ENCODE measurements at places on chromosomes 2 and 18.

GRCh38 chr2:228648541-228648940 is 467.1 kb upstream of the SPHKAP start:
- DNase-seq: no peak

DNA sequence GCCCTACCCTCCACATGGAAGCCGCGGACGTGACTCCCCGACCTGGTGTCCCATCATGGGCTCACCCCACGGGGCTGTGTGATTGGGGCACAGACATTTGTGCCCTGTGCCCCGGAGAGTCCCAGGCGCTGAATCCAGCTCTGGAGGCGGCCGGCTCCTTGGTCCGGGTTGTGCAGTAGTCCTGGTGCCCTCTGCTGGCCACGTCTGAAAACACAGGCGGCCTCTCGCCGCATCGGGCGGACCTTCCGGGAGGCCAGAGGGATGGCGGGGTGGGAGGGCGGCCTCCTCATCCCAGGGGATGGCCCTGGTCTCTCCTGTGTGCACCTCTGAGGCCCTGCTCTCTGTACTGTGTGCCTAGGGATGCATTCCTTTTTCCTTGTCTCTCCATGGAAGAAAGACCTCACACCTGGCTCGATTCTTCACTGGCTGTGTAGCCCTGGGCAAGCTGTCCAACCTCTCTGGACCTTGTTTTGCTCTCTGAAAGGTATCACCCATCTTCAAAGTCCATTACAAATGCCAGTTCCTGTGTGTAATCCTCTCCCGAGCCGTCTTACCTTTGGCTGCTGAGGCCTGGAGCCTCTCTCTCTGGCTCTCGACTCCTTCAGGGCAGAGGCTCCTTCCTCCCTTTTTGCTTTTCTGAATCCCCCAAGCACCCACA is 27.6 kb downstream of the CELF4 start:
- peak; percentile 71 for DNase-seq

DNA sequence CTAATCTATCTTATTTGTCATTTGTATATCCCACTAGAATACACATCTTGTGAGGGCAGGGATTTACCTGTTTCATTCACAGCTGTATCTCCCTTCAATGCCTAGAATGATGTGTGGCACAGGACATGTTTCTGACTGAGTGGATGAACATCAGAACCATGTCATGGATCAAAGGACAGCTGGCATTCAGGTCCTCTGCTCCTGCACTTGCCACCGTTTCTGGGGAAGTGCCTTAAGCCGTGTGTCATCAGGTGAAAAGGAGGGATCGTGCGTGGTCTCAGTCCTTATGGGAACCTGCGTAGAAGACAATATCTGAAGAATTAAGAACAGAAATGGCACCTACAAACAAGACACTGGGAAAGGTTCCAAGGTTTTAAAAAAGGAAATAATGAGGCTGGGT is 206.1 kb upstream of the GATA6 start:
- DNase-seq: no peak

DNA sequence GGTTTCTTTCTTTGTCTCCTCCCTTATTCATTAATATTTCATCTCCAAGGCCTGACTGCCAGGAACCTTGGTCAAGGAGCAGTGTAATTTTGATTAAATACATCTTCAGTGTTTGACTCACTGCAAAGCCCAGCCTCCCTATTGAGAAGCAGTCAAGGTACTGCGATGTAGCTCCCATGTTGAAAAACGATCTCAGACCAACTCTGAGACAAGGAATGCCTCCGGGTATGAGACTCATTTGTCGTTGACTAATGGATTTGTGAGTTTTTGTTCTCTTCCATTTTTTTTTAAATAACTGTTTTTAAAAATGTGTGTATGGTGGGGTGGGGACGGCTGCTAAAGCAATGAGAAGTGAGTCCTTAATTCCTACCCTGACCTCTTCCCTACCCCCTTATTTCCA is 361.6 kb downstream of the SOX11 start:
- no peak for DNase-seq

- no peak for DNase-seq
These were observed 61.3 kb downstream of the ZBTB7C start for GRCh38 chr18:48347756-48348326.

DNA sequence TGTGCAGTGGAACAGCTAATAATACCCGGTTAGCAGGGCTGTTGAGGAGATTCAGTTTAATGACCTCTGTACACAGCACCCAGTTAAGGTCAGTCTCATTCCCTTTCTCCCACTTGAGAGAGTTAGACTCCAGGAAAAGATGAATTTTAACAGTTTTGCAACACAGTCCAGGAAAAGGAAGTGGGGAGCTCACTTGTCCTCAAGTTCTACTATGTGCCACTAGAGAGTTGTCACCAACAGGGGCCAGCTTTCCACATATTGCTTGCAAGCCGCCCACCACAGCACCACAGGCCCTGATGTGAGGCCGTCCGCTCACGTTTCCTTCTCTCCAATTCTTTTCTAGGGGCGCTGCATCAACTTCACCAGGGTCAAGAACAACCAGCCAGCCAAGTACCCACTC is 142.1 kb downstream of the GFPT1 start:
- DNase-seq: no peak

DNA sequence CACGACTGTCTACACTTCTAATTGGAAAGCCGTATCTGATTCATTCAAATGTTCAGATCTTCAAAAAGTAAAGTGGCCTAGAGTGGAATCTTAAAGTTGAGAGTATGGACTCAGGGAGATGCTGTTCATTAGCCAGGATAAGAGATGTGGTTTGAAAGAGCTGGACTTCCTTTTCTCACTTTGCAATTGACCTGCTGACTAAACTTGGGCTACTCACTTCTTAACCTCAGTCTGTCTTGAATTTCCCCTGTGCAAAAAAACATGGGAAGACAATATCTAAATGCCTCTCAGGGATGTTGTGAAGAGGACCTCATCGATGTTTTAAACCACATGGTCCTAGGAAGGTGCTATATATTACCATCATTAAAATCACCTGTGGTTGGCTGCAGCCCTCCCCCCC is 64.1 kb downstream of the BCL2 start:
- no peak for DNase-seq

- DNase-seq: no peak
These were observed 1416.2 kb downstream of the LRP1B start for GRCh38 chr2:140714586-140714985.

GRCh38 chr2:43222475-43223309 is 3.7 kb downstream of the ZFP36L2 start:
- DNase-seq: peak; percentile 7

DNA sequence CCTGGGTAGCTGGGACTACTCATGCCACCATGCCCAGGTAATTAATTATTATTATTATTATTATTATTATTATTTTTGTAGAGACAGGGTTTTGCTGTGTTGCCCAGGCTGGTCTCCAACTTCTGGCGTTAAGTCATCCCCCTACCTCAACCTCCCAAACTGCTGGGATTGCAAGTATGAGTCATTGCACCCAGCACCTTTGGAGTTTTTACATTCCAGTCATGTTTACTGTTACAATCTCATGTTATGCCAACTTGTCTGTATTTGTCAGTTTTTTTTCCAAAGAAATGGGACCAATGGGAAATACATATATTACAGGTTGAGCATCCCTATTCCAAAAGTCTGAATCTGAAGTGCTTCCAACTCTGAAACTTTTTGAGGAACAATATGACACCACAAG is 903.8 kb downstream of the SLC4A3 start:
- DNase-seq: no peak

DNA sequence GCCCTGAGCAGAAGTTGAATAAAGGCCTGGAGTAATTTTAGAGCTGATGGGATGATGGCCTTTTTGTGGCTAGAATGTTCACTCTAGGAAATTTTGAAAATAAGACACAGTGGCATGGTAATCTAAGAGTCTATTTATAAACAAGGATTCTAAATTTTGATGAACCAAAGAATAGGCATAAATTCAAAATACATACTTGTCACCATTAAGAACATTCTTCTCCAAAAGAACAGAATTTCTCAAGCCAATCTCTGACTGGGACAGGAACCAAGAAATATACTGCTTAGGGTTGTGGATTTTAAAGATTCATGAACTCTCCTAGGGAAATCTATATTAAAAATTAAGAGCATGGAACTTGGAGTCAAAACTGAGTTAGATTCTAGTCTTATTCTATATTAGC is 98.2 kb upstream of the SETBP1 start:
- no peak for DNase-seq

DNA sequence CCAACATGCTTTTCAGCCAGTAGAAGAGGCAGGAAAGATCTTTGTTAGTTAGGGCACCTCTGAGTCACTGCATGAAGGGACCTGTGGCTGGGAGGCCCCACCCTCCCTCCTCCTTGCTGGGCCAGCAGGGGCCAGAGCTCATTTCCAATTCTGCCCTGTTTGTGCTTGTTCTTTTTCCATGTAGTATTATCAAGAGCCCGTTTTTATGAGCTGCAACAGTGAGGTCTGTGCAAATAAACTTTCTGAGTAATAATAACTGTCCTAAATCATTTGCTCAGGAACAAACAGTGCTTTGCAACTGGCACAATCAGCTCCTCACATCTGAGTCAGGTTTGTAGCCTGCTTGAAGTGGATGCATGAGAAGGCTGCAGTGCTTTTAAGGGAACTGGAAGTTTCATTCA is 128.0 kb downstream of the ARL4C start:
- DNase-seq: no peak

DNA sequence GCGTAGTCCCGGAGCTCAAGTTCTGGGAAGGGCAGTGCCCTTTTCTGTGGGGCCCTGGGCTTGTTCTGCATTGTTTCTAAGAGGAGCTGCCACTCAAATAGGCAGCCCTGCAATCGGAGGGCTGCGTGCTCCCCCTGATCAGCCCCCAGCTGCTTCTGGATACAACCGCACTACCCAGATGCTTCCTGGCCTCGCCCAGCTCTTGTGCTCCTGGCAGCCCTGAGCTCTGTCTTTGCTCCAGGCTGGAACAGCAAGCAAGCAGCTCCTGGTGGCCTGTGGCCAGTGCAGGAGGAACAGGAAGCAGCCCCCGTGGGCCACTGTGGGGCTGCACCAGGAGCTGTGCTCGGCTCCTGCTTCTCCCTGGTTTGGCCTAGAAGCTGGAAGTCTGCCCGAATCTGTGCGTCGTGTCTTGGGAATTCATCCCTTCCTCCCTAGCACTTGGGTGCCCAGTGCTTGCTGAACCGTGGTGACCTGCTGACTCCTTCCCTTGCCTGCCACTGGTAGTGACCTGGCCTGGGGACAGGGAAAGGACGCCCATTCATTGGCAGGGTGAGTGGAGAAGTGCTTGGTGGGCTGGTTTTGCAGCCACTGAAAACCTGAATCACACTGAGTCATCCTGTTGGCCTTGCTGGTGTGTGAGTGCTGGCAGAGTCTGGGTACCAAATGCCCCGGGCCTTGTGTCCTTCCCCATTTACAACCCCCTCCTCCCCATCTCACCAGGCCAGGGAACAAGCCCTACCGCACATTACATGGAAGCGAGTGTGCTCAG is 27.3 kb upstream of the NTSR2 start:
- DNase-seq: peak; percentile 63

GRCh38 chr2:39068299-39069135 is 52.3 kb downstream of the SOS1 start:
- DNase-seq: no peak

GRCh38 chr18:36771245-36771644 is 57.6 kb downstream of the TPGS2 start:
- no peak for DNase-seq
